Activated CD4-positive, alpha-beta T cell treated with anti-CD3 and anti-CD28 coated beads for 36 hours (primary cell): ENCODE measurements at places on chromosomes 2 and 18. TPM values are rescaled to one million over a fixed set of nuclear protein-coding genes. Genes with fewer than 3 reads are reported as not detected.
A peak's percentile ranks its signal among the peaks of the same experiment; 100 is the strongest.

- DNase-seq: no peak
Observed at GRCh38 chr18:10074110-10074509, 160.3 kb downstream of the VAPA start.

DNA sequence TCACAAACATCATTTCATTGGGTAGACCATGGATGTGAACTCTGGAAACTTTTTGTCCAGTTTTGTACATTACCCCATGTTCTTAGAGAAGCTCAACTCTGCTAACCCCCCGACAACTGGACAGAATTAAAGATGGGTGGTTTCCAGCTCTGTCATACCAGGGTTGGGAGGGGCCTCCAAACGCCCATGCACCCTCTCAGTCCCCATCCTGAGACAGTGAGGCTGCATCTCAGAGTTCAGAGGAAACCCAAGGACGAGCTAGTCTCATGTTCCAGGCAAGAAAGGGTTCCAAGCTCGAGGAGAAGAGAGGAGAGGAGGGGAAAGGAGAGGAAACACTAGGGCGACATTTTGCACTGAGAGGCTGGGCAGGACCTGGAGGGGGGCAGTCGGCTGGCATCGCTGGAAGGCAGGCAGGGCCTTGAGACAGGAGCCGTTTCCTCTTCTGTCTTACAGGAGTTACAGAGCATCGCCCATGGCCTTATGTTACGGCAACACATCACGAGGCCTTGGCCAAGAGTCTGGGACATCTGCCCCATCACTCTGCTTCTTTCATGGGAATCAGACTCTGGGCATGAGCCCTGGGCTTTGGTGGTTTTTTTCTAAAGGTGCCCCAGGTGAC is 16.4 kb downstream of the MAL start:
- DNase-seq: peak; percentile 46

DNA sequence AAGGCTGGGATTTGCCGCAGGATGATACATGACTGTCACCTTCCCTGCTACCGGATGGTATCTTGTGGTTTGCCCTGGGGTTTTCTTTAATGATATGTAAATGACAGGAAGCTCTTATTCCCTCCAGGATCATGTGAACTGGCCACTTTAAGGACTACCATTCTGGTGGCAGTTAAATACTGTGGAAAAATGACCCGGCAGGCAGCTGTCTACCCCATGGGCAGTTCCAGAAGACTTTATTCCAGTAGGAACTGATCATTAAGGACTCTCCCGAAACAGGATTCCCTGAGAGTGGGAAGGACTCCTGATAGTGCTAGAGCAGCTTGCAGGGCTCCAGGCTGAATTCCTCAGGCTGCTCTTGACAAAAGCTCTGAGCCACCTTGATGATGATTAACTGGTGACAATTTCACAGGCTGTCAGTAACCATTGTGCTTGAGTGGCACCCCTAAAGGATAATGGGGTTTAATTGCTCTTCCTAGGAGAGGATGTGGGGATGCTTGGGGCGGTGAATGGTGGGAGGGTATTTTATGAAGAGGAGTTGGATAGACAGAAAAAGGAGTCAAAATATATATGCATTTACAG is 212.0 kb downstream of the CPS1 start:
- no peak for DNase-seq

DNA sequence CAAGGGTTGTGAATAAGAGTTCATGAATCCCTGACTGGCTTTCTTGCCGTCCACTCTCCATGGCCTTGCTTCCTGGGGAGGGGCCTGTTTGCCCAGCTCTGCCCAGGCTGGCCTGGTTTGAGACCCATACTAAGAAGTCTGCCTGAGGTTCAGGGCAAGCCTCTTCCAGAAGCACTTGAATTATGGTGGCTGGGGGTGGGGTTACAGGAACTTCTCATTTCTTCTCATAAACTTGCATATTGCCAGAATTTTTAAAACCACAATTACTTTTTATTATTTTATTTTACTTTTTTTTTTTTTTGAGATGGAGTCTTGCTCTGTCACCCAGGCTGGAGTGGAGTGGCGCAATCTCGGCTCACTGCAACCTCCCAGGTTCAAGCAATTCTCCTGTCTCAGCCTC is 42.0 kb downstream of the GORASP2 start:
- no peak for DNase-seq

- no peak for DNase-seq
Observed at GRCh38 chr2:10303181-10303693, 533 bp downstream of the HPCAL1 start.

- no peak for DNase-seq
Observed at GRCh38 chr2:79892123-79892522, 379.3 kb downstream of the CTNNA2 start.

GRCh38 chr2:168884975-168885374 is 5.3 kb downstream of the SPC25 start:
- DNase-seq: peak; percentile 6

DNA sequence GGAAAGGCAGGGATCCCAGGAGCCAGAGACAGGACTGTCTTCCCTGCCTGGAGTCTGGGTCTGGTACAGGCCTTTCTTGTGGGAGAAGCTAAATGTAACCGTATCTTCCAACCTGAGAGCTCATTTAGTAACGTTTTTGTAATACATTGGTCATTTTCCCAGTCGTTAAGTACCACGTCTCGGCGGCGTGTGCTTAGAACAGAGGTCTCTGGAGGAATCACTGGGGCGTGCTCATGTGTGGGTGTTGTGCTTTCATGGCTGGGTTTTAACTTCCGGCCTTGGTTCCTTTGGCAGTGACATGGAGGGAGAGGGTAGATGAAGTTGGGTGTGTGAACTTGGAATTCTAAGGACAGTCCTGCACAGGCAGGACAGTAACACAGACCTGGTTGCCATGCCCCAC is 79.7 kb downstream of the NCK2 start:
- DNase-seq: no peak

DNA sequence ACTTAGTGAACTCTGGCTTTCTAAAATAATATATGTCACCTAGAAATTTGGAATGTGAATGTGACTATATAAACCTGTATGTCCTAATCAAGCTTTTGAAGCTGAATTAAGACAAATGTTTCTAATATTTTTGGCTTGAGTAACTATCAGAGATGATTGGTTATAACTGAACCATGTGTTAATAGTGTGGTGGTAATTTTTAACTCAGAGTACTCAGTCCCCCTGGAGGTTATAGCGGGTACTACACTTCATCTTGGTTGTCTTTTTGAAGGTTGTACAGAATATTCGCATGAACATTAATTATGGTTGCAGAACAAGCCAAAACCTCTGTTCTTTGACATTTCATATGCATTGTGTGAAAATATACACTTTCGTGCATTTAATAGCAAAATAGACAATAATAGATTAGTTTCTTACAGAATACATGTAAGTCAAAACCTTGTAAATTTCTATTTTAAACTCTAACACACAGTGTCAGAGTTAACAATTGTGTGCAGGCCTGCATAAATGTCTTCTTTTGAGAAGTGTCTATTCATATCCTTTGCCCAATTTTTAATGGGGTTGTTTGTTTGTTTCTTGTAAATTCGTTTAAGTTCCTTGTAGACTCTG is 86.0 kb downstream of the OSBPL6 start:
- peak; percentile 45 for DNase-seq

DNA sequence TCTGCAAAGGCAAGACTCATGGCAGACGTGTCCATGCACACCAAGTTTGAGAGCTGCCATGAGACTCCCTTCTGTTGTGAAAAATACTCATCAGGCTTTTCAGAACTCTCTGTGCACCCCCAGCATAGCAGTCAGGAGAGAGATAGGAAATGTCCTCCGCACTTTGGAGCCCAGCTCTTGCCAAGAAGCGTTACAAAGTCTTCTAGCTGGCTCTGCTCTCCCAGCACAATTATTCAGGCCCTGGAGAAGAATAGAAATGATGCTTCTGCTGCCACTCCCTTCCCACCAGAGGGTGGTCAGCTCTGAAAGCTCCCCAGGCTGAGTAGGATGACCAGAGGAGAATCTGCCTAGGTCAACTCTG is 594.4 kb upstream of the ID2 start:
- DNase-seq: no peak

DNA sequence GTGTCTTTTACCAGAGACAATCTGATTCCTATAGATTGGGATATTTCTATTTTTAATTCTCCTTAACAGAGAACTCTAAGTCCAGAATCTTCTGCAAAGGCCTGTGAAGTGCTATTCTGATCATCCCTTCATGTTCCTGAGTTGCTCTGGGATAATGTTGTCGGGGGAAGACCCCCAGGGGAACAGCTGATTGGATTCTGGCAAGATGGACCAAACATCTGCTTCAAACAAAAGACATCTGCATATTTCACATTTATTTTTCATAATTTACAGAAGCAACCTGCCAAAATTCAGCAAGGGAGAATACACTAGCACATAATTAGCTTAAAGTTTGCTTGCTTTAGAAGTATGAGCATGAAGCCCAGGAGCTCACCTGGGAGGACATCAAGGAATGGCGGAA is 116.0 kb upstream of the ETAA1 start:
- DNase-seq: no peak

DNA sequence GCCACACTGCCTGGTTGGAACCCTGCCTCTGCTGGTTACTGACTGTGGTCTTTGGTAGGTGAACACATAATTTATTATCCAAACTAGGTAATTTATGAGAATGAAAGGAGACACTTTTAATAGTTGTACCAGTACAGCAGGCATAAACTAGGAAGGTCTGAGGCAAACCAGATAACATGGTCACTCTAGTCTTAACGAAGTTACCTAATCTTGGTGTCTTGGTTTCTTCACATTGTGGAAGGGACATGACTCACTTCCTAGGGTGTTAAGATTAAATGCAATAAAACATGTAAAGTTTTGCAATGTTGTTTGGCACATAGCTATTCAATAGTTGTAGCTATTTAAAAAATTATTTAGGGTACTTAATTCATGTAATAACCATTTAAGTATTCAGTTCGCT is 23.3 kb downstream of the SPTBN1 start:
- no peak for DNase-seq

FHOD3 gene
- total RNA-seq: not detected

CD207 gene
- total RNA-seq: not detected

UGT1A1 gene
- not detected for total RNA-seq

CHN1 gene
- total RNA-seq: 3.8 TPM

SAG gene
- not detected for total RNA-seq
